ENCODE measurements at places on chromosomes 3 and 15.

DNA sequence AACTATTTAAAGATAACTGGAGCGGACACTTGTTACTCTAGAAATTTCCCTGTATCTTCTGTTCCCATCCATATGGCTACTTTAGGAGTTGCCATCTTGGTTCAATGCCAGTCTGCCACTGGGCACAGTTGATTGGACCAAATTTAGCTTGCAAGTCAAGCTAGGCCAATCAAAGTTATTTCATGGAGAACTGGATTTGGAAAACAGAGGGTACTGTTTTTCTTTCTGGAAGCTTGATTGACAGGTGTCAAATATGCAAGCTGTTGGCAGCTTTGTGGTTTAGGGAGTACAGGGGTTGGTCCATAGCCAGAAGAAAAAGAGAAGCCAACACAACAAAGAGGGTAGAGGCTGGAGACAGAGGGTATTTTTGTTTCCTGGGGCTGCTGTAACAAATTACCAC is 33.4 kb upstream of the KLHL25 start:
- DNase-seq = no peak

GRCh38 chr3:4271834-4272233 is 31.3 kb upstream of the SETMAR start:
- DNase-seq = no peak

DNA sequence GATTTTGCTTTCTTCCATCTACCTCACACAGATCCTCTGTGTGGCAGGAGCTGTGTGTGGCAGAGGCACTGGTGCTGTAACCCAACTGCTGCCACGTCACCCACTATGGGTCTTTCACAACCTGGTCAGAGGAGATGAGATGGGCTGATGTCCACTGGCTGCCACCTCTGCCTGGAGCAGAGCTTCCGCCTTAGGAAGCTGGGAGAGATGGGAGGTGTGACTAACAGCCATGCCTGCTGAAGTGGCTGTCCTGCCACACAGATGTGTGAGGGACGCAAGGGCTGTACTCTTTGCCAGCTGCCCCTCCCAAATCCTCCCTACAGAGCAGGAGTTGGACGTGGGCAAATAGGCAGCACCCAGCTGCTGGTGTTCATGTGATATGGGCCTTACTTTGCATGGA is 329.5 kb downstream of the GABRB3 start:
- DNase-seq = no peak

GRCh38 chr3:80770106-80771074 is 991.1 kb downstream of the GBE1 start:
- DNase-seq = no peak

DNA sequence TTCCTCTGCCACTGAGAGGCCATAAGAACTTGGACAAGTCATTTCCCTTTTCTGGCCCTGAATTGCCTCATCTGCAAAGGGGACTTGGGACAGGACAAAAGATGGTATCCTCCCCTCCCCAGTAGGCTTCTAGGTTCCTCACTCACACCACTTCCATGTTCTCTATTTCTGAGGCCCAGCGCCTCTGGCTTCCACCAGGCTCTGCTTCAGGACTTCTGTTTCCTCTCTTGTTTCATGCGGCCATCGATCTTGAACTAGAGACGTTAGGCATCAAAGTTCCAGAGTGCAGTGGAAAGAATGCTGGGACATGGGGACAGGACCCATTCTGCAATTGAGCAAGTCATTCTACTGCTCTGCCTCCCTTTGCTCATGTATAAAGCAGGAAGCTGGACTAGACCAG is 1.7 kb downstream of the TM4SF4 start:
- no peak for DNase-seq

DNA sequence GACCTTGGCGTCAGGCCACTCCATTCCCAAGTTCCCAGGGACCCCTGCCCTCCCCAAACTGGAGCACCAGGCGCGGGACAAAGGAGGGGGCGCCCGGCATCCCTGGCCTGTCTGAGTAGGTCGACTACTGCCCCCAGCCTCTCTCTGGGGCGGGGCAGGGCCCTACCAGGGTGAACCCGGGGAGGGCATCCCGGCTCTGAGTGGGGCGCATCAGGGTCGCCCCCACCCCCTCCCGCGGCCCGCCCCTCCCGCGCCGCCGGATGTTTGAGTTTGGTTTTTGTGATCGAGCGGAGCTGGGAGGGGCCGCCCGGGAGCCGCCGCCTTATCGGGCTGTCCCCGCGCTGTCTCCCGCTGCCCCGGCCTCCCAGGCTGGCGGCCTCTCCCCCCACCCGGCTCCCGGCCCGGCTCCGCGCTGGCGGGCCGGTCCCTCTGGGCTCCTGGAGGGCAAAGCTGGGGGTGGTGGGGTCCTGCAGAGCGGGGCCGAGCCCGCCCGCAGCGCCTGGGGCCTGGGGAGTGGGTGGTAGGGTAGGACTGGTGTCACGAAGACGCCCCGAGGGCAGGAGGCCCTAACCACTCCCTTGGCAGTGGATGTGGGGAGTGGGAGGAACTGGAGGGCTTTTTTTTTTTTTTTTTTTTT is 47.2 kb upstream of the SMAD6 start:
- peak; percentile 32 for DNase-seq

DNA sequence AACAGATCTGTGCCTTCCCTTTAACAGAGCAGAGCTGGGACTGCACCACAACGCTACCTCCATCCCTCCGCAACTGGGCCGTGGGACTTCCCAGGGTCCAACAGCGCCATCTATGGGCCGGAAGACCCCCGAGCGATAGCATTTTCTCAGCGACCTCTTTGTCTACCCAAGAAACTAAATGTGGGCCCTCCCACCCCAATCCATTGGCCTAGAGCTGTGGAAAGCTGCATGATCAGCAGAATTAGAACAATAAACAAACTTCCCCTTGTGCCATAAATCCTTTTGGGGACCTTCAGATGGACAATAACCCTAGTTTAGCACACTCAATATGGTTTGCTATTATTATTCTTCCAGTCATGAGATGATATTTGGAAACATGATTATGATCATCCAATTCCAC is 74.8 kb upstream of the NTRK3 start:
- no peak for DNase-seq

DNA sequence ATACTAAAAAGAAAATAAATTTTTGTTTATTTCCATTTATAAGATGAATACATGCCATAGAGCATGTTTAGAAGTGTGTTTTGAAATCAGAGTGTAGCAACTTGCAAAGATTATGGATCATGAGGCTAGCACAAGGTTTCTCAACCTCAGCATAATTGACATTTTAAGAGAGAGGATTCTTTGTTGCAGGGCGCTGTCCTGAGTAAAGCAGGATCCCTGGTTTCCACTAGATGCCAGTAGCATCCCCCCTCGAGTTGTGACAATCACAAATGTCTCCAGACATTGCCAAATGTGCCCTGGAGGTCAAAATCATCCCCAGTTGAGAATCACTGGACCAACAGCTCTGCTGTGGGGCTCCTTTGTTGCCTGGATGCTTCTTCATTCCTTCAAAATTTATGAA is 128.5 kb upstream of the RBMS3 start:
- DNase-seq = no peak

DNA sequence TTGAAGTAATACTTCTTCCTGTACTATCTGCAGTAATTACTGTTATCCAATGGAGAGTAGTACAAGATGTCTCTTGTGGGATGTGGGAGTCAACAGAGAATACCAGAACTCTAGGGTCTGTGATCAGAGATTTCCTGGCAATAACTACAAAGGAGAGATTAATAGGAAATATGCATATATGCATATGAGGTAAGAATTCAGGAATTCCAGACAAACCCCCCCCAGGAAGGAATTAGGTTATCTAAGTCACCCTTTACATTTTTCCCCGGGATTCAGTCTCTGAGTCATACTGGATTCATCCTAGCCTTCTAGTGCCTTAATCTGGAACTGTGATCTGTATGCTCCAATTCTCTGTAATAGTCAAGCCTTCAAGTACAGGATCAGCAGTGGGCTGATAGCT is 49.4 kb downstream of the GTF2E1 start:
- no peak for DNase-seq

DNA sequence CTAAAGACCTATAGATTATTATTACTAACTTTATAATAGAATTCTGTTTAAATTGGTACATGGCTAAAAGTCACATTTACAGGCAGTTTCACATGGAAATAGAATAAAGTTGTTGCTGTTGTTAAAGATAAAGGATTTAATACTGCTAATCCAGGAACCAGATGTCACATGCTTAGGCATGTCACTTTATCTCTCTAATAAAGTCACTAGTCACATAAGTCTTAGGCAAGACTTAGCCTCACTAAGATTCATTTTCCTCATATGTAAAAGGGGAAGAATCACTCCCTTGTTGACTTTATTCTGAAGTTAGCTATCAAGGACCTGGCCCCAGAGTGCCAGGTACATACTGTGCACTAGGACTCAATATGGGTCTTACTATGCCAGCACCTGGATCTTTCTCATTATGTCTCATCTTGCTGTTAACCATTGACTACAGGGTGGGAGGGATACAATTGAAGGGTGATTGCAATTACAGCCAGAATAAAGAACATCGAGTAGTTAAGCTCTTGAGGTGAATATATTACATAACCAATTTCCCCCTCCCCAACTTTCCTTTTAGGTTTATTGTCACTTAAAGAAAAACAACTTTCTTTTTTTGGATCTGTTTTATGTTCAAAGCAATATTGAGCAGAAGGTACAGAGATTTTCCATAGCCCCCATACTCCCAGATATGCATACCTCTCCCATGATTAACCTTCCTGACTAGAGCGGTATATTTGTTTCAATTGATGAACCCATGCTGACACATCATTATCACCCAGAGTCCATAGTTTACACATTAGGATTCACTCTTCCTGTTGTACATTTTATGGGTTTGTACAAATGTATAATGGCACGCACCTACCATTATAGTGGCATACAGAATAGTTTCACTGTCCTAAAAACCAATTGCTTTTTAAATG is 36.6 kb downstream of the LNP1 start:
- DNase-seq = no peak

- no peak for DNase-seq
Observed at GRCh38 chr3:130692455-130692854, 54.2 kb downstream of the PIK3R4 start.

DNA sequence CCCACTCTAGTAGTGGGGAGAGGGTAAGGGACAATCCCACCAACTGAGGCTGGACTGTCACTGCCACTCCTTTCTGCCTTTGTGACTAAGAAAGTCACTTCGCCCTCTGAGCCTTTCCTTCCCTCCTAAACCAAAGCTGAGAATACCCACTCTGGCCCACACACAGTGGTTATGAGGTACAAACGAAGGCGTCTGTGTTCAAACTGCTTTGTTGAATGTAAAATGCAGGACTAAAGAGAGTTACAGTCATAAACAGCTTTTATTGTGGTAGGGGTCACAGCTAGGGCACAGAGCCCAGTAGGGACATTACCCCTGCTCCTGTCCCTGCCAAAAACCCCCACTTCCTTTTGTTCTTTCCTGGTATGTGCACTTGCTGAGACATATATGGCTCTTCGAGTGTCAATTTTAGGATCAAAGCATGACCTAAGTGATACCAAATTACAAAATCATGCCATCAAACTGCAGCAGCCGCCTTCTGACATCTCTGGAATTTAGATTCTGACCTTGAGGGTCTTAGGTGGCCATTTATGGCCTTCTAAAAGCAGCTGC is 45.1 kb downstream of the CTDSPL start:
- no peak for DNase-seq

DNA sequence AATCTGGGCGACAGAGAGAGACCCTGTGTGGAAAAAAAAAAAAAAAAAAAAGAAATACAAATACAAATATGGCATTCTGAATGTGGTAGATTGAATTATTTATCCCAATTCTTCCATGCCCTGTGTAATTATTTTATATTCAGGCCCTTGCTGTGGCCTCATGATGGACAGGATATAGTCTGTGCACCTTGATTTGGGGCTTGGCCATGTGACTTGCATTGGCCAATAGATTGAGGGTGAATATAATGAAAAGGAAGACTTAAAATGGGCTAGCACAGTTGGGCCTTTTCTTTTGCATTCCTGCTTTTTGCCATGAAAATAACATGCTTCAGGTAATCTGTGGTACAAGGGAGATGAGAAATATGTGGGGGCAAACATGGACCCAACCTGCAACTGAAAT is 27.1 kb upstream of the IGF2BP2 start:
- DNase-seq = no peak

Data from CD4-positive, alpha-beta T cell treated with Interleukin-6 at 100 ng/mL for 8 hours (primary cell).